Cerebellar cortex (tissue), 1 donor: ENCODE measurements at places on chromosomes 12 and 14.

- DNase-seq: no peak
Measured at GRCh38 chr12:93964936-93965335, 183.4 kb upstream of the PLXNC1 start.

DNA sequence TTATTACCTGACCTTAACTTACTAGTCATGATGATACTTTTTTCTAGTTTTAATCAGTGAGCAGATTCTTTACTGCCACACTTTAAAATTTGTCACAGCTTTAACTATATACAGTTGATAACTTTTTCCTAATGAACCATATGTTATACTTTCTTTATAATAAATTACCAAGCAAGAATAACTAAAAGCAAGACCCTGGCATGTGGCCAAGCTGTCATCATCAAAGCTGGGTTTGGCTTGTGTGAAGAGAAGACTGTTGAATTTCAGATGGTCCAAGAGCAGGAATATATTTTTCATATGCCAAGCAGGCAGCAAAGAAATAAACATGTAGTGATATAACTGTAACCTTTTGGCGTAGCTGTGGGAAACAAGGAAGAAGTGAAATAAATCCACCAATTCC lies 93.5 kb downstream of the PUS7L start:
- DNase-seq: no peak

- no peak for DNase-seq
Measured at GRCh38 chr12:75636607-75637006, 125.2 kb upstream of the KRR1 start.

DNA sequence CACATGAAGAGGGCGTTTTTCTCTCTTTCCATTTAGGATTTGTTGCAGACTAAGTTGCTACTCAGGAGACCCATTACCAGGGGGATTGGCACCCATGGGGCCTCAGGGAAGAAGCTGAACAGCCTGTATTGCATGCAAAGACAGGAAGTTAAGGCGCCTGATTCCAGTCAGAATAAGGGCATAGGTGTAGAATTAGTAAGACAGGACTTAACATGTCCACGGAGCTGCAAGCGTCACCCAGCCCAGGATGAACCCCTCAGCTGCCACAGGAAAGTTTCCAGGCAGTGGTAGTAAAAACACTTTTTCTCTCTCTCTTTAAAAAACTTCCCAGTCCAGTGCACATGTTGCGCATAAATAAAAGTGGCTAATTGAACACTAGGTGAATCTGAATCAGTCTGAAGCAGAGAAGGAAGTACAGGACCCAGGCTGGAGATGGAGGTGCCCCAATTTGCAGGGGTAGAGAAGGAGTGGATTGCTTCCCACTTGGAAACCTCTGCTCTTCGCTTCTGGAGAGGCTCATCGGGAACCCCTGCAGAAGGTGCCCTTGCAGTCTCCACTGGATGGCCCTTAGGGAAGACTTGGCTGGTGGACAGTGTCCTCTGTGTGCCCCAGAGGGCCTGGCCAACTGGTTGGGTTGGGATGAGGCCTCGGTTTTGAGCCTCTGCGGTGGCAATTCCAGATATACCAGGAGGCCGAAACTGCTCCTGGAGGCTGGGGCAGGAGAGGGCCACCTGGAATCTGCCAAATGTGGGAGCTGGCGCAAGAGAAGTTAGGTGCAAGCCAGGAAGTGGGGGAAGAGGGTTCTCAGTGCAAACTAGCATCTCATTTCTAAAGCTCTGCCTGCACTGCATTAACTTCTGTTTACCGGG lies 10.7 kb upstream of the TBX3 start:
- DNase-seq: no peak

- DNase-seq: no peak
Measured at GRCh38 chr12:90253136-90253535, 544.5 kb upstream of the ATP2B1 start.
